Effector memory CD8-positive, alpha-beta T cell (primary cell): ENCODE measurements at places on chromosomes 16 and 17.

- no peak for DNase-seq
- no peaks in the 10 kb centered on the region for H3K27me3 ChIP-seq
- no peaks in the 10 kb centered on the region for H3K4me1 ChIP-seq
- H3K27ac ChIP-seq, result no peak overlapping the region
- H3K4me3 ChIP-seq, result no peak overlapping the region
- no peaks in the 10 kb centered on the region for H3K36me3 ChIP-seq
Observed at GRCh38 chr17:11795906-11796305, 197.6 kb downstream of the DNAH9 start.

- no peaks in the 10 kb centered on the region for H3K4me1 ChIP-seq
- no peak overlapping the region for H3K4me3 ChIP-seq
Observed at GRCh38 chr17:72373910-72374741, 253.3 kb downstream of the SOX9 start.

GRCh38 chr17:44794851-44795413, 35.2 kb downstream of the GJC1 start:
- H3K4me3 ChIP-seq, result no peak overlapping the region
- no peak for DNase-seq
- no peak overlapping the region for H3K27ac ChIP-seq

DNA sequence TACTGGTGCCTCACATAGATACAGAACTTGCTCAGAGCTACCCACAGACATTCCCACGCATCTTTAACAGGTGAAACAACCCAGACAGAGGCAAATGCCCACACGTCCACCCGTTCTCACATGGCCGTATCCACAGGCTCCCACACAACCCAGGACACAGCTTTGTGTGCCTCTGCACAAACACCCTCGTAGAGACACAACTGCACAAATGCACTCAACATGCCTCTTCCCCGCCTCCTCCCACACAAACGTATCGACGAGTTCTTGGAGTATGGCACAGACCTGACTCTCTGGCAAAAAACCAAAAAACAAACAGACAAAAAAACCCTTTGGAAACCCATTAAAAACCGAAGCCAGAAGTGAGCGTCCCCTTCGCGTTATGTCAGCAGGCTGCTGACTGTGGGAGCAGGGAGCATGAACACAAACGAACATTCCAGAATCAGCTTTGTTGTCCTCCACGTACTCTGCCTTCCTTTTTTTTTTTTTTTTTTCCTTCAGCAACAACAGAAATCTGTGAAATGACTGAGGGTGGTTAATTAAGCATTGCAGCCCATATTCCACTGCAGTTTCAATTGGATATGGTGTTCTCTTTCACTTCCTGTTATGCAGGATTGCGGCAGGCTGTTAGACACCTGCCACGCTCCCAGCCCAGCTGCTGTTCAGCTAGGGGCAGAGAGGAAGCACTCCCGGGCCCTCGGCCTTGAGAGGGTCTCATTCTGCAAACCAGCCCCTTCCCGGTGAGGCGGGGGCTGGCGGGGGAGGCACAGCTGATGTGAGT, 313.7 kb downstream of the MAF start:
- H3K27ac ChIP-seq, result peak overlapping the region; percentile 90
- peaks cover 48% of the 10 kb centered on the region for H3K4me1 ChIP-seq
- H3K27me3 ChIP-seq, result no peaks in the 10 kb centered on the region
- peak overlapping the region; percentile 41 for H3K4me3 ChIP-seq
- H3K36me3 ChIP-seq, result no peaks in the 10 kb centered on the region

DNA sequence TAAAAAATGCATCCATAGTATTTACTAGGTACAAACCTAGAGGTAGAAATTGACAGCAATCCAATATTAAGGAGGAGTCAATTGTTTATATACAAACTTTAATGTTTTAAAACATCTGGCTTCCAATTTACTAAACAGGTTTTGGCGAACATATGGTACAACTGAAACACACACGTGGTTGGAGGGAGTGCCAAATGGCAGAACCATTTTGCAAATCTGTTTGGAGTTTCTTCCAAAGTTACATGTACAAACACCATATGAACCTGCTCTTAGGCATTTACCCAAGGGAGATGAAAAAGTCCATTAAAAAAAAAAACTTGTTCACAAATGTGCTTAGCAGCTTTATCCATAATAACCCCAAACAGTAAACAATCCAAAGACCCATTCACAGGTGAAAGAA, 159.8 kb upstream of the MYOCD start:
- H3K4me1 ChIP-seq, result no peaks in the 10 kb centered on the region
- H3K36me3 ChIP-seq, result no peaks in the 10 kb centered on the region
- no peaks in the 10 kb centered on the region for H3K27me3 ChIP-seq
- no peak overlapping the region for H3K4me3 ChIP-seq

GRCh38 chr17:38466346-38467315, 38.4 kb downstream of the ARHGAP23 start:
- H3K27ac ChIP-seq, result no peak overlapping the region
- H3K36me3 ChIP-seq, result no peaks in the 10 kb centered on the region
- H3K4me1 ChIP-seq, result no peaks in the 10 kb centered on the region

- peaks cover 7% of the 10 kb centered on the region for H3K36me3 ChIP-seq
- no peak for DNase-seq
- no peak overlapping the region for H3K27ac ChIP-seq
- no peaks in the 10 kb centered on the region for H3K27me3 ChIP-seq
- H3K4me1 ChIP-seq, result peaks cover 3% of the 10 kb centered on the region
- no peak overlapping the region for H3K4me3 ChIP-seq
Observed at GRCh38 chr17:50106393-50107131, 11.4 kb downstream of the PDK2 start.
